ENCODE measurements at places on chromosomes 5 and 9.

DNA sequence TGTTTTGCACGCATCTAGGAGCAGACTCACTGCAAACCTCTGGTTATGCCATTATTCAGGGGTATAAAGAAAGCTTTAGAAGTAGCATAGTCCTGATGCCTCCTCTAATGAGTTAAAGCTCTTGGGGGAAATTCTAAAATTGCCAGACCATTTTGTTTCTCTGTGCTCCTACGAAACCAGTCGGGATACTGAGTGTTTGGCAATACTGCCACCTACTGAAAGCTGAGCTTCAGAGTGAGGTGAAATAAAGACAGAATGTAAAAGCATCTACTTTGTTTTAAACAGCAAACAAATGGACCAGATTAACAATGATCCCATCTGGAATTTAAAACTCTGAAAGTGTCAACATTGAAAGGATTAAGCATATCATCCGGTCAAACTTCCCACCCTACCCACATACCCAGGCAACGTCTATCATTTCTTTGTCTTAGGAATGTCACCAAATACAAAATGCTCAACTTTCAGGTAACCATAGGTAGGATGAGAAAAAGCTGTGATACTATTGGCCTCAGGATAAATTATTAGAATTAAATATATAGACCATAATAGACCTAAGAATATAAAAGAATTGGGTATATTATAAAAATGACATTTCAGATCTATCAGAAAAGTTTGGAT lies 77.8 kb upstream of the SHISAL2B start:
- DNase-seq, result no peak

GRCh38 chr5:123518111-123518510 lies 6.1 kb downstream of the CSNK1G3 start:
- no peak for DNase-seq

- no peak for DNase-seq
Observed at GRCh38 chr9:133691191-133691590, 47.0 kb downstream of the SARDH start.

DNA sequence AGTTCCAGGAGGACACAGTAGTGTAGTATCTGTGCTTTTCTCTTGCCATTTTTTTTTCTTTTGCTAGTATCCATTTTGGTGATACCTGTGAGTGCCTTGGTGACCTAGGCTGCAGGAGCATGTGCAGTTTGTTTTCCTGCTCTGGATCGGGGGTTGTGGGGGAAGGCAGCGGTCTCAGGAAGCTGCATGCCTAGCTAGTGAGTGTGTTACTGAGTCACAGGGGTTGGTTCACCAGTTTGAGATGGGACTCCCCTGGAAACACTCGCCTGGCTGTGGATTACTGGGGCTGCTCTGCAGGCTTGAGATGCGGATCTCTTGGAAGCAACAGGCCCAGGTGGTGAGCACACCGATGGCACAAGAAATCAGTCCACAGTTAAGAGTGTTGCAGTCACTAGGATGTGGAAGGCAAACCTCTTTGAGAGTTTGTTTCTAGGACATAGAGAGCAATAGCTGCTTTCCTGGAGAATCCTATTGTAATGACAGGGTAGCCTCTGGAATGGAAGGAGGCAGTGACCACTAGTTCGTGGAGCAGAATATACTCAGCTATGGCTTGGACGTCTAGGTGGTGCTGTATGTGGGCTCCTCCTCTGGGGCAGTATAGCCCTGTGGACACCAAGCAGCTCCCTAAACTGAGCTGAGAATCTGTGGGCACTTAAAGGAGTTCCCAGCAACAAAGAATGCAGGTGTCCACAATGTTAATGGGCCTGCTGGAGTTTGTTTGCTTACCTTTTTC lies 20.0 kb upstream of the SPATA31E1 start:
- DNase-seq, result no peak

GRCh38 chr9:135850737-135851136 lies 56.6 kb downstream of the CAMSAP1 start:
- DNase-seq, result no peak

Data from stimulated activated CD8-positive, alpha-beta memory T cell treated with anti-CD3 and anti-CD28 coated beads, Interleukin-12 subunit alpha, Interleukin-12 subunit beta, amount 100 ng/mL, for 4 hours (primary cell).